Tongue (tissue), 3 donors: ENCODE measurements at places on chromosomes 7 and 10. TPM values are rescaled to one million over a fixed set of nuclear protein-coding genes. Genes with fewer than 3 reads are reported as not detected.
A peak's percentile ranks its signal among the peaks of the same experiment; 100 is the strongest.

GRCh38 chr10:130353928-130354572 is 217.9 kb downstream of the GLRX3 start:
- DNase-seq: no peak

- DNase-seq: no peak
These were observed 761.4 kb downstream of the LRMDA start for GRCh38 chr10:76192694-76193320.

- DNase-seq: no peak
These were observed 8.1 kb downstream of the IRF5 start for GRCh38 chr7:128945668-128946366.

GRCh38 chr7:113086431-113086888 is at the start of gene GPR85:
TSS of gene GPR85 (minus strand) at chr7:113086827. CDS start at chr7:113084721, 2,106 bp downstream.
- DNase-seq: peak; percentile 88

DNA sequence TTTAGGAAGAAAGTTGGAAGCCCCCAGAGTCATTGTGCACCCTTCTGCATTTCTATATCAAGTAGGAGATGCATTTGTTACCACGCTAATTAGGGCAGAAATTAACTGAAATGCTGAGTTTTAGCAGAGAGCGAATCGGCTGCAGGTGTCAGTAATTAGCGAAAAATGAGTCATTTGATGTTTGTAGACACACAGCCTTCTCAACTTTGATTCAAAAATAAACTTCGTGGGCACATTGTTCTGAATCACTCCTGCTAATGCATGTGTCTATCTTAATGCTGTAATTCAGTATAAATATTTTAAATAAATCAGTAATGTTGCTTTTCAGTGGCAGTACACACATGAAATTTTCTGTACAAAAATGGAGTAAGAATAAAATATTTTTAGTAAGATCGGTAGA is 109.5 kb upstream of the CARD11 start:
- DNase-seq: no peak

The KNDC1 gene
- total RNA-seq: 1.7 TPM

The KAT6B gene
- total RNA-seq: 62.9 TPM

The ELAPOR2 gene
- total RNA-seq: 13.8 TPM

The FRMD4A gene
- total RNA-seq: 29.5 TPM
